ENCODE measurements at places on chromosomes 2 and 18.

GRCh38 chr2:85525567-85525966 is 13.4 kb upstream of the MAT2A start:
- DNase-seq = no peak

- DNase-seq = no peak
Observed at GRCh38 chr2:185947722-185948121, 209.1 kb downstream of the FSIP2 start.

DNA sequence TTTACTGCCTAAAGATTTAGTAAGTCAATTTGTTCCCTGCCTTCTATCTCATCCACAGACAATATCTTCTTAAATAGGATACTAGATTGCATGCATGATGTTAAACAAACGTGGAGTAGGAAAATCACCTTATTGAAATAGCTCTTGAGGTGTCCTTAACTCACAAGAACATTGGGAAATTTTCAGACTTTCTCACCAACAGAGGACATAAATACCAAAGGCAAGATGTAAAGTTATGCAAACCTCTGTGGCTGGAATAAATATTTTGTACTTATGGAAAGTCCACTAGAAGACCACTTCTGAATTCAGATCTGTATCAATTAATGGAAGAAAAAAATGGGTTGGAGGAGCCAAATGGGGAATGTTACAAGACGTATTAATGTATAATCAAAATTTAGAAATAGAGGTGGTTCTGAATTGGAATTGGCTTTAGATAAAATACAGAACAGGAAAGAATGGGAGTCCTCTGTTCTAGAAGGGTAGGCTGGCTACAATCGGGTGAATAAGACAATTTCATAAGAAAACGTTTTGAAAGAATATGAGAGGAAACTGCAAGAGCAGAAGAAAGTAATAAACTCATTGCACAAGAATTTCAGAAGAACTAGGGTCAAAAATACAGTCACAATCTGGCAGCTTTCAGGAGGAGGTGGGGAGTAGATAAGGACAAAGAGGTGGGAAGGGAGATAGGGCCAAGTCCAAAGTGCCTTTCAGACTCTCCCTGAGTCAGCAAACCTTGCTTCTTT is 69.3 kb upstream of the FN1 start:
- DNase-seq = peak; percentile 52

DNA sequence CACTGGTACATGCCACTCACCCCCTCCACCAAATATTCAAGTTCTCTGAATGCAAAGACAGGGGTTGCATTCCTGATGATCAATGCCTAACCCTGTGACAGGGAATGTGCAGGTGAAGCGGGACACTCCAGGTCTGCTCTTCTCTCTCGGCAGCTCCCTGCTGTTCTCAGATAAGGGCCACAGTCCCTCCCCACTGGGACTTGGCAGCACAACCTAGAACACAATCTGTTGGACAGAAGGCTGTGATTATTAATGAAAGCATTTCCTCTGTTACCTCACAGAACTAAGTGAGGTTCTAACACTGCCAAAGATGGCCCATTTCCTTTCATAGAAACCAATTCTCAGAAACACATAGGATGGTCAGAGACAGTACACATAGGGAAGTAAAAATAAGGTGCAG is 42.7 kb downstream of the VSNL1 start:
- DNase-seq = no peak

DNA sequence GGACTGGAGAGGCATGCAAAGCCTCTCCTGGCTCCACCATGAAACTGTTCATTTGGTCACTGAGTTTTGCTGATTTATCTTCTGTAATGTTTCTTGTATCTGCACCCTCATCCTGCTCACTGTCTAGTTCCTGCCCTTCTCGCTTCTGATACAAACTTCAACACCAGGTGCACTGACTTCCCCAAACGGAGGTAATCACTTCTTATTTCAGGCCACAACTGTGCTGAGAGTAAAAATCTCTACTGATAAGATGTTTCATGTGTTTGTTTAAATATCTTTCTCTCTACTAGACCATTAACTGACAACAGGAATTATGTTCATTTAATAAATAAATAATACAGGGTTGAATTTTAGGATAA is 10.9 kb upstream of the NT5C1B start:
- no peak for DNase-seq

- DNase-seq = no peak
Observed at GRCh38 chr2:10433947-10434885, 13.9 kb downstream of the ODC1 start.
